Hippocampal formation (tissue), 2 donors: ENCODE measurements at places on chromosomes 3 and 15.

DNA sequence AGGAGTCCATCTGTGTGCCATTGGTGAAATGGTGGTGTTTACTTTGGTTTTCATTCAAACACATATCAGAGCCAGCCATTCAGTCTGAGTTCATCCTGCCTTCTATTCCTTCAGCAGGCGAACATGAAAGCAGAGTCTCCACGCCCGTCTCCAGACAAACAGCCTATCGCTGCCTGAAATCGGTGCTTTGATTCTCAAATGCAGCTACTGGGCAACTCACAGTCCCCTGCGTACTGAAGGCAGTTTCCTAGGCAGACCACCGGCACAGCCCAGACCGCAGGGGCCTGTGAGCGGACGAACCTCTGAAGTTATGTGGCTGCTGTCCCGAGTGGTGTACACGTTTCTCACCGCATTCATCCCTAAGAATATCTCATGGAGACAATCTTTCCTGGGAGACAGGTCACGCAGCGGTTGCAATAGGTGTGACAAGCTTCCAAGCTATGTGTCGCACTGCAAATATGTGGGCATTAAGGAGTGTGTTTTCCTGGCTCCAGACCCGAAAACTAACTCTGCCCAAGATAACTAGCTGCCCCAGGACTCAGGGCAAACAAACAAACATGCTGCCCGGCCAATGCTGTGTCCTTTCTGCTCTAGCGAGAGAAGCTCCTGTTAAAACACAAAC lies 16.9 kb upstream of the RYR3 start:
- DNase-seq, result no peak

DNA sequence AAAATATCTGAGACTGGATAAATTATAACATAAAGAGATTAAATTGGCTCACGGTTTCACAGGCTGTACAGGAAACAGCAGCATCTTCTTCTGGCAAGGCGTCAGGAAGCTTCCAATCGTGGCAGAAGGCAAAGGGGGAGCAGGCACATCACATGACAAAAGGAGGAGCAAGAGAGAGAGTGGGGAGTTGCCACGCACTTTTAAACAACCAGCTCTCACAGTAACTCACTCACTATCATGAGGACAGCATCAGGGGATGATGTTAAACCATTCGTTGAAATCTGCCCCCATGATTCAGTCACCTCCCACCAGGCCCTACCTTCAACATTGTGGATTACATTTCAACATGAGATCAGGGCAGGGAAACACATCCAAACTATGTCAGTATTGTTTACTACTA lies 114.5 kb upstream of the SPATA16 start:
- DNase-seq, result no peak

GRCh38 chr15:61138156-61138555 lies 90.9 kb downstream of the RORA start:
- no peak for DNase-seq

DNA sequence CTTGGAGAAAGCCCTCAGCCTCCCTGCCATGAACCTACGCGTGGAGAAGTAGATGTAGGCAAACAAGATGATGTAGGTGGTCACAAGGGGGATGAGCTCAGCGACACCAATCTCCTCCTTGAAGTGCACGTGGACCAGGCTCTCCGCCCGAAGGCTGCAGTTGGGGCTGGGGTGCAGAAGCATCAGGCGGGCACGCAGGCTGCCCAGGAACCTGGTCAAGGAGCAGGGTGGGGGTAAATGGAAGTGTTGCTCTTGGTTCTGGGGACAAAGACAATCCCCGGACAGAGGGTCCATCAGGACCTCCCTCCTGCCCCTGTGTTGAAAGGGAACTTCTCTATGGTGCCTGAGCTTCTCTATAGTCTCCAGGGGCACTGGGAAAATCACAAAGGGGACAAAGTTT lies 45.1 kb downstream of the PTPN23 start:
- no peak for DNase-seq

DNA sequence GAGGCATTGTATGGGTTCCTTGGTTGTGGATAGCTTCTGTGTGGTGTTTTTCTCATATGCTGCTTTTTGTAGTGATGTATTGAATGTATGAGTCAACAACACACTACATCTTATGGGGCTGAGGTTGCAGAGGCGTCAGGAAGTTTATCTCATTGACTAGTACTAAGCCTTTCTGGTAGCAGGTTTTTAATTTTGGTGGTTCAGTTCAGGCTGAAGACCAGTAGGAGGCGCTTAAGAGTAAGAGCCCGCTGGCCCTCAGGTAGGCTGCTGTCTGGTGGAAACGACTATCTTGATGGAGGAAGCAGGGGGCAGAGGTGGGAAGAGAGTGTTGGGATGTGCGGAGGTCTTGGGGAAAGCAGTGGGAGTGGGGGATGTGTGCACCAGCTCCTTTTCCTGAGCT lies 62.4 kb downstream of the RTP4 start:
- no peak for DNase-seq
